Right kidney (tissue), 9 donors: ENCODE measurements at places on chromosomes 11 and 22.

DNA sequence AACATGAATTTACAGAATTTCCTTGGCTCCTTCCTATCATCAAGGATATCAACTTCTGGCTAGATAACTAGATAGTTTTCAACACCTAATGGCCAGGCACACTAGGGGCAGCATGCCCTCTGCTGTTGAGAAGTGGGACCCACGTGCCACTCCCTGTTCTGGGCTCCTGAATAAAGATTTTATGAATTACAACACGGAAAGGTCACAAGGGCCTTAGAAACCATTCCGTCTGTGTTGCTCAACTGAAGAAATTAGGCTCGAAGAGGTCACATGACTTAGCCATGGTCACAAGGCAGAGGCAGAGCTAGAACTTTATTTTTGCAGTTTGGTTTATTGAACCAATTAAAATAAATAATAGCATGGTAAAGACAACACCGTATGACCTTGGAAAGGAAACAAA lies 36.0 kb downstream of the PRCP start:
- no peak for DNase-seq

DNA sequence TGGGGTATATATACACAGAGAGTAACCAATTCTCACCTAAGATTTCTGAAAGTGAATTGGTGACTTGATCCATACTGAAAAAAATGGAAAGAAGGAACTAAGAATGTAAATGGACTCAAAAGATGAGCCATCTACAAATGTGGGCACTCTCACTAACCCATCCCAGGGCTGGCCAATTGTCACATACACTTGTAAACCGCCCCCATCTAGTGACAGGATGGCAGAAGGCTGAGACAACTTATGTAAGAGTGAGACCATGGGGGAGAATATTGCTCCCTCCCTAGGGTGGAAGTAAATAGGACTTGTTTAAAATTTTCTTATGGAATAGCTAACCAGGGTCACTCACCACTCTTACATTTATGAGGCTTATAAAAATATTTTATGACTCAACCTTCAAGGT lies 377.1 kb upstream of the ISX start:
- no peak for DNase-seq

- peak; percentile 95 for DNase-seq
Measured at GRCh38 chr11:2885017-2885677, 428 bp downstream of the CDKN1C start.

DNA sequence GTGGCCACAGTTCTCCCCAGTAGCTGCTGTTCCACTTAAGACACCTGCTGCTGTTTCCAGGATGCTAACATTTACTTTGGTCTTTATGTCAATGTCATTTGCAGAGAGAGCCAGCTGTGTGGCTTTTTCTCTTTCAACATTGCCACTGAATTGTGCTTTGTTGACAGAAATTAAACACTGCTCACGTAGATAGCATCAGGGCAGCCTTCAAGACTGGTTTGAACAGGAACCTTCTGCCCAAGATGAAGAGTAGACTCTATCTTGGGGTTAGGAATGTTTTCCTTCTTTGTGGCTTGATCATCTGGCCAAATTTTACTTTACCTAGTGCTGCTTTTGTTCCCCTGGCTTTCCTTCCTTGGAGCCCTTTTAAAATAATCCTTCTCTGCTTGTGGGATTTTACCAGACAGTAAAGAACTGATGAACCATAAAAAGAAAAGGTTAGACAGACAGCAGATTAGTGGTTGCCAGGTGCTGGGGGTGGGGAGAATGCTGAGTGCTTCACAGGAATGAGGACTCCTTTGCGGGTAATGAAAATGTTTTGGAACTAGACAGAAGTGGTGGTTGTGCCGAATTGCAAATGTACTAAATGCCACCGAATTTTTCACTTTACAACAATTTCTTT lies 22.7 kb upstream of the XBP1 start:
- DNase-seq, result peak; percentile 58

DNA sequence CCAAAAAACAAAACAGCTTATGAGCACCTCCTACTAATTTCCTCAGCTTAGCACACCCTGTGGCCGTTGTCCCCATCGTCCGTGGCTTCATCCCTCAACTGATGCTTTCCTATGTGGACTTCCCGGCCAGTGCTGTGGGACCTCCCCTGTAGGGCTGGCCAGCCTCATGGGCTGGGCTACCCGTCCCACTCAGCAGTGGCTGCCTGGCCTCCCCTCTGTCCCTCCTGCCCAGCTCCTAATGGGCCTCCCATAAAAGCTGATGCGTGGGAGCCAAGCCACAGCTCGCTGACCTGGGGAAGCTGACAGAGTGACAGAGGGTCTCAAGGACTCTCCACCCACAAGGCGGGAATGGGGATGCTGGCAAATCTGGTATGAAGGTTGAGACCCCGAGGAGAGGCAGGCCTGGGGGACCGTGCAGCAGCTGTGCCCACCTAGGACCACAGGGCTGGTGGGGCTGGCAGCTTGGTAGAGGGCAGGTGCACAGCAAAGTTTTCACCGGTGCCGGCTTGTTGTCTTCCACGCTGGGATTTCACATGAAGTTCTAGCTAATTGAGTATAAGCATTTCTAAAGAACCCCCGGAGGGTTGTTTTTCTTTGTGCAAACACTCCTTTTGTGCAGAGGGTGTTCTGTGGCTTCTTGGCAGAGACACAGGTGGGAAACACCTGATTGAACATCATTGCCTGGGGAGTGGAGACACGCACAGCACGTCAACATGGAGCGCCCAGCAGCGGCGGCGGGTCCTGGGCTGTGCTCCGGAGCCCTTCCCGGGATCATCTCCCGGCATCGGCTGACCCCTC lies 23.2 kb downstream of the TBX1 start:
- DNase-seq, result no peak

GRCh38 chr11:102589047-102589459 lies 36.1 kb downstream of the MMP20 start:
- no peak for DNase-seq

GRCh38 chr11:125091247-125091876 lies 20.1 kb downstream of the TMEM218 start:
- peak; percentile 48 for DNase-seq

DNA sequence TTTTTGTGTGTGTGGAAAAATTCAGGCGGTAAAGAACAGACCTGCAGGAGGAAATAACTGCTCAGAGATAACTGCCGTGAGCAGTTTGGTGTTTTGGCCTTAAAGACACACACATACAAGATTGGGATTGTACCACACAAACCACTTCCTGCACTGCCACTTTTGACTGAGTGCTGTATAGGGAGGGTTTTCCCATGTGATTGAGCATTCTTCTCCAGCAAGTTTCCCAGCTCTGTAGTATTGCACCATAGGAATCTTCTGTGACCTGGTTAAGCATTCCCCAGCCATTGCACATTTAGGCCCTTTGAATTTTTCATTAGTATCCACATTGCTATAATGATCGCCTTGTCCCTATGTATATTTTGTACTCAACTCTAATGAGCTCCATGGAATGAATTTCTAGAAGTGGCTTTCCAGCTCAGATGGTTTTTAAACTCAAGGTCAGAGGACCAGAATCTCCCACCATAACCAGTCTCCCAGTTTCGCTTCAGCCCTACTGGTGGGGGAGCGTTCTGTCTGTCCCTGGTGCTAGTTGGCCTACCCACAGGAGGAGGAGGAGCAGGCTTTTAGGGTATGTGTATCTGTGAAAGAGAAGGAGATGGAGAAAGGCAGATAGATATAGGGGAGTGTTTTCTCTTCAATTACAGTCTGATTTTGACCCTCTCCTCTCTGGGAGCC lies 9.3 kb downstream of the CD82 start:
- no peak for DNase-seq

DNA sequence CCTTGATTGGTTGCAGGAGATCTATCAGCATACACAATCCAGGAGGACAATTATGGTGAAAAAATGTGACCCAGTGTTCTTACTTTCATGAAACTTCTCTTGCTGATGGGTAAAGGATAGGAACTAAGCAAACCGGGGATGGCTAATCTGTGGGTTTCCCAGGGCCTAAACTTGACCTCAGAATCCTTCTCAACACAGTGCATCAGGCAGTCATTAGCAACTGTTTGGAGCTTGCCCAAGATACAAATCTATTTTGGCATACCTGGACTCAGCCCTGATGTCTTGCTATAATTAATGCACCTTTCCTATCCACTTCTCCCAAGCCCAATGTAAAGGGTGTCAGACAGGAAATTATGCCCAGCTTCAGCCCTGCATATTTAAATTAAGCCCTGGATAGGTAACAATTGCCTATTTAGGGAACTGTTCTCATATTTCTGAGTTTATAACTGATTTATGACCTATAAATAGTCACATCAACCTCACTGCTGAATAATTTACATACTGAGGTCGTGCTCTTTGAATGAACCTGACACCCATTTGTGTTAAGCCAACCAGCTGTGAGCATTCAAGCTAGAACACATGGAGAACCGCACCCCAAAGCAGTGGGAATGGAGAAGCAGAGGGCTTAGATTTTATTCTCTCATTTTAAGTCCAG lies 9.2 kb upstream of the PHF21A start:
- DNase-seq, result no peak

DNA sequence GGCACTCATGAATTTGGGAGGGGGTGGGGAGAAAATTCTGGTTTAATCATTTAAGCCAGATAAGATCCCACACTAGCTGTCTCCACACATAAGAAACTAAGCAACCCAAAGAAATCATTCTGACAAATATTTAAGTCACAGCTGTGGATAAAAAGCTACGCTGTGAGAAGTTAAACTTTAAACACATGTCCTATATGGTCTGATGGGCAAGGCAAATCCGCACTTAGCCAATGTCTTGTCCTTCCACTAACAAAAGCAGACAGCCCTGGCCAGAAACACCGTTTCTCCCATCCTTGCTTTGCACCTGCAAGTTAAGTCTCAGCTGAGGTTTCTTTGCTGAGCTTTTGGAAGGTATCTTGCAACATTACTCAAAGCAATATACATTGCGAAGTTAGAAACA lies 68.0 kb downstream of the ETS1 start:
- DNase-seq, result no peak

- DNase-seq, result no peak
Measured at GRCh38 chr11:56764976-56765375, 16.5 kb upstream of the OR9G4 start.

DNA sequence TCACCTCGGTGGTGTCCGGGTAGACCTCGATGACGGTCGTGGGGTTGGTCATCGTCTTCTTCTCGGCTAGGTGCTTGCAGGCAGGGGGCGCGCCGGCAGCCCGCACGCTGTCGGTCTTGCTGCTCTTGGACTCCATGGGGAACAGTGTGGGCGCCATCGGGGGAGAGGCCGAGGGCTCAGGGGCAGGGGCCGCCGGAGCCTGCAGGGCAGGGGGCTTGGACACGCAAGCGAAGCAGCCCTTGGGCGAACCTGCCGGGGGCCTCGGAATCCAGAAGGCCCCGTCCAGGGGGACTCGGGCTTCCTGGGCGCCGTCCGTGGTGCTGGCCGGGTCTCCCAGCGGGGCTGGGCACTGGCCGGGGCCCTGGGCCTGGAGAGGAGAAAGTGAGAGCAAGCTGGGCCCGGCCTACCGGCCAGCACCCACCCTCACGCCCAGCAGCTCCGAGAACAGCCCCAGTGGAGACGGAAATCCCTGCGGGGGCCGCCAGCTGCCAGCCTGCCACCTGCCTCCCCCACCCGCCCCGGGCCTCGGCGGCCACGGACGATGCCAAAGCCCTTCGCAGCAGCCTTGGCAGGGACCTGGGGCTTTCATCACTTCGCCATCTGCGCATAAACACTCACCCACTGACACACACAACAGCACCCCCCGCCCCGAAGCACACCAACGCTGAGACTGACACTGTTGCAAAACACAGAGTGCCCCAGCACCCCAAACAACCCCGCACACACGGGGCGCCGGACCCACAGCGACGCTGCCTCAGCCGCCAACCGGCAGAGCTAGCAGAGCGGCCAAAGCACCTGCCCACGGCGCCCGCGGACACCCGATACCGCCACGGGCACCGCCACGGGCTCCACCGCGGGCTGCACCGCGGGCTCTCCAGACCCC lies 2.4 kb downstream of the IFITM10 start:
- peak; percentile 38 for DNase-seq

DNA sequence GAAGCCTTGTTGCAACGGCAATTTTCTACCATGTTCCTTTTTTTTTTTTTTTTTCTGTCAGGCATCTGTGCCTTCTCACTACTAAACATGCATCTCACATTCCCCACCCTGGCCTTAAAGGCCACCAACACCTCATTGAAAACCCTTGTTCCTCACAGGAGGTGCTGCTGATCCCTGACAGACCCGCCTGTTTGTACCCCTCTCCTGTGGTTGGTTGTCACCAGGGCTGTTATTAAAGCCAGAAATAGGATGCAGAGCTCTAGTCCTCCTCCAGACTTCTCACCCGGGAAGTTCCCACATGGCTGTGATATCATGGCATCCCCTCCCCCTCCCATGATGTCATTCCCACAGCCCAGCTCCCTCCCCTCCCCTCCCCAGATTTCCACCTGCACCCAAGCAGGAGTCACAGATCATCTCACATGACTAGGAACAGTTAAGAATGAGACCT lies 302.8 kb upstream of the NCAM1 start:
- DNase-seq, result no peak

- DNase-seq, result peak; percentile 22
Measured at GRCh38 chr11:17927681-17928343, 85.0 kb downstream of the SERGEF start.

DNA sequence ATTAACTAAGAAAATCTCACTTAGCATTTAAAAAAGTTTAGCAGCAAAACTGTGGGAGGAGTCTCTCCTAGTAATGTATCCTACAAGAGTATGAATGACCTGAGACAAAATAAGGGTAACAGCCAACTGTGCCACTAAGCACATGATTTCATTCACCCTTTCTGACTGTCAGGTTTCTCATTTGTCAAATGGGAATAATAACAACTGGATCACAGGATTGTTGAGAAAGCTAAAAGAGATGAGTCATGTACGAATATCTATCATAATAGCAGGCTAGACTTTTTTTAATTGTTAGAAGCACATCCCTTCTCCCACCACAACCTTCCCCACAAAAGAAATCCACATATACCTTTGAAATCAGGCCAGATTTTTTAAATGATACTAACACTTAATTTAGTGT lies 39.5 kb downstream of the MTMR2 start:
- no peak for DNase-seq

DNA sequence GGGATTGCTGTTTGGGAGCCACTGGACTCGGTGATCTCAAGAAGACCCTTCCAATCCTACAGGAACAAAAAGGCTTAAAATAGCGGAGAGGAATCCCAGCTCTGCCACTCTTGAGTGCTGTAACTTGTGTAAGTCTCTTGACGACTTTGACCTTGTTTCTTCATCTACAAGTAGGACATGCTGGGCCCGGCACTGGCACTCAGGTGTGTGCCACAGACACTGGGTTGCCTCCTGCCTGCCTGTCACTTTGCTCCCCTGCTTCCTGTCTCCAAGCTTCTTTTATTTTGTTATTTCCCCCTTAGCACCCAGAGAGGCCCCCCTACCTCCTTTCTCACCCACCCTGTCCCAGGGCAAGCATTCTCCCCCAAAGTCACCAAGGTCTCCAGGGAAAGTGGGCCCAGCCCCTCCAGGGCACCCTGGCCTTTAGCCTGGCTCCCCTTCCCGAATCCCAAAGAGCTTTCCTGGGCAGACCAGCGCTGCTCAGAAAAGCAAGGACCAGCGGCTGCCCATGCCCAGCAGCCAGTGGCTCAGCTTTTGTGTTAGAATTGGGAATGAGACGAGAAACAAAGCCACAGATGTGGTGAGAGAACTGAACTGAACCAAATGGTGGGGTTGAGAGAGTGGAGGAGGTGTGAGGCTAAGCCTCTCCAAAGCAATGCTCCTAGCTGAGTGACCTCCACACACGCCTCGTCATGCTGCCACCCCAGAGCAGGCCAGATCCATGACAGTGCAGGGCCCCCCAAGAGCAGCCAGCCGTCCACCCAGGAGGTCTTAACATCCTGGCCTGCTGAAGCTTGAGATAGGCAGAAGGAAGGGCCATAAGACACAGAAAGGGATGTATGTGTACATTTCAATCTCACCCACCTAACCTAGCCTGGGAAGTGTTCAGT lies 4.5 kb downstream of the TRIM29 start:
- no peak for DNase-seq

GRCh38 chr11:65781152-65781961 lies 581 bp upstream of the AP5B1 start:
- DNase-seq, result peak; percentile 63
